Stimulated activated CD8-positive, alpha-beta memory T cell treated with anti-CD3 and anti-CD28 coated beads, Interleukin-15, amount 100 ng/mL, for 4 hours (primary cell): ENCODE measurements at places on chromosomes 5 and 9.

DNA sequence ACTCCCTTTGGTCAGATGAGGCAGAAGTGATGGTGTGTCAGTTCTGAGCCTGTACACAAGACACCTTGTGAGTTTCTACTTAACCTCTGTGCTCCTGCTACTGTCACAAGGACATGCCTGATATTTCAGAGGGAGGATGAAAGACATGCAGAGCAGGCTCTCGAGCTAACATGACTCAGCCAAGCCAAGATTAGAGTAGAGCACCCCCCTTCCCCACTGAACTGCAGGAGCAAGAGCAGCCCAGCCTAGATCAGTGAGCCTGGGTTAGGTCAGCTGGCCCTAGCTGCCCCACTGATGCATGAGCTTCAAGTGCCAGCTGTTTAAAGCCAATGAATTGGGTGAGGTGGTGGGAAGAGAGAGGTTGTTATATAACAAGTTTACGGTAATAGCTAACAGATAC lies 36.7 kb downstream of the BRINP1 start:
- no peak for DNase-seq

DNA sequence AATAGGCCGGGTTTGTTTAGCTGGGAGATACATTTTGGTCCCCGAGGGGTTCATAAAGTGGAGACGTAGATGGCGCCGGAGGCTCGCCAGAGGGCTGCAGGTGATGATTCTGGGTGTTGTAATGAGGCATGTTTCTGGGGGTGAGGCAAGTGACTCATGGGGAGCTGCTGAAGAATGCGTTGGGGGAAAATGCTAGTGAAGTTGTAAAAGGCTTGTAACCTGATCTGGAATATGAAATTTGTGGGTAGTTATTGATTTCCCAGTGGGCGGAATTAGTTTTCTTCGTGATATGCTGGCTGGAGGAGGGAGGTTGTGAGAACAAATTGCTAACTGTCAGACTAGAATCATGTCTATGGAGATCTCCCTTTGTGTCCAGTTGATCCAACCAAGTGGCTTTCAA lies 158.3 kb downstream of the DOCK2 start:
- no peak for DNase-seq

- DNase-seq = no peak
Observed at GRCh38 chr5:175393897-175394296, 50.1 kb downstream of the DRD1 start.

DNA sequence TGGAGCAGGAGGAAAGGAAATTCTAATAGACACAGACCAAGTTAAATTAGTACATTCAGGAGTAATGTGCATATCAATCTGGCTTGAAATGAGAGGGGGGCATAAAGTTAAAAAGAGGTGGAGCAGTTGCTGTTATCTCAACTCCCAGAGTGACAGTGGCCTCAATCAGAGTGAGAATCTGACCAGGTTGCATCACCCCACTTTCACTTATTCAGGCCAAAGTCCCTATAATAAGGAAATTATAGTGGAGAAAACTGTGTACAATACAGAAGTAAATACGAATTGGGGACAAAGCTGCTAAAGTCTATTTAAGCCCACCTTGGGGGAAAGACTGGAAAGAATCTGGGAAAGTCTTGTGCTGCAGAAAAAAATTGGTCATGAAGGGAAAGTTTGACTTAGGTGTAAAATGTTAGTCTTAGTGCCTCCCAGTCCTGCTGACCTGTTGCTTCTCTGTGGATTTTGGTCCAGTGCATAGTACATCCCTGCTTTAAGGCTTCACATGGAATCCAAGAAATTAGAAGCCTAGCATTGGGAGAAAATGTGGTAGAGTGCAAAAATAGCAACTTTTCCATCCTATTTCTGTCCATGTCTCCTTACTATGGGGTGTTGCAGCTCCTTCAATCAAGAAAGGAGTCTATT lies 27.9 kb downstream of the MROH2B start:
- no peak for DNase-seq

DNA sequence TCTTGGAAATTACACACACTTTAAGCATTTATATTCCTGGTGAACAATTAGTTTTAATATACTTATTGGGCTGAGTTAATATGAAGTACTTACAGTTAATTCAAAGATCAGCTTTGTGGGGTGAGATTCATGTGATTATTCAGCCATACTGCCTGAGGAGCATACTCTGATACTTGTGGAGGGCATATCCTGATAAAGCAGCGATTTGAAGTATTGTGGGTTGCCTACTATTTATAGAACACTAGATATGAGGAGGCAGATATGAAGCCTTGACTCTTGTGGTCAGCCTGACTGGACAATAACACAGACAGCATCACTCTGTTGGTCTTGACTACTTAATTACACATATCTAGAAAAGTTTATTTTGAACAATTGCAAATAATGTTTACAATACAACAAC lies 27.0 kb upstream of the AGGF1 start:
- DNase-seq = no peak

DNA sequence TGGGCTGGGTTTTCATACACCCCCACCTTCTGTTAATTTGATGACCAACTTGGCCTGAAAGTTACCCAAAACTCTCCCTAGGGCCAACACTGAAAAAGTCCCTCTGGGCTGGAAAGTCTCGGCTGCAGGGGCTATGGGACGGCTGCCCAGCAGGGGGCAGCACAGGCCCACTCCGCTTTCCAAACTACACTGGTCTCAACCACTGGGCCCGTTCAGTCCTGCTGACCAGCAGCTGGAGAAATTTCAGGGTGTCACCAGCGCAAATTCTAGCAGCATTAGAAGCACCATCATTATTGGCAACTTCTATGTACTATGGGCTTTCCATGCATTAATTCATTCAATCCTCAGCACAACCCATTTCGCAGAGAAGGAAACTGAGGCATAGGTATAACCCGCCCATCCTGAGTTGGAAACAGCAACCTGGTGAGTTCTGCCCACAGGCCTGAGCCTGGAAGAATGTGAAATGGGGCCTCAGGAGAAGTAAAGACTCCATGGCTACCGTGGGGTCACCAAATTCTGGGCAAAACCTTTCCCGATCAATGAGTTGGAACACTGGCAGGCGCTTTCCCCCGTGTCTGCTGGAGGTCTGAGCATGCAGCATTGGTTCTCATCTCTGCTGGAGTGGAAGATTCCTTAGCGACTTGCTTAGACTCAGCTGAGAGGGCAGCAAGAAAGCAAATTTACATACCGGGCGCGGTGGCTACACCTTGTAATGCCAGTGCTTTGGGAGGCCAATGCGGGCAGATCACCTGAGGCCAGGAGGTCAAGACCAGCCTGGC lies 9.7 kb downstream of the ORM2 start:
- no peak for DNase-seq

GRCh38 chr5:75046366-75047142 lies 5.8 kb downstream of the GCNT4 start:
- DNase-seq = no peak

DNA sequence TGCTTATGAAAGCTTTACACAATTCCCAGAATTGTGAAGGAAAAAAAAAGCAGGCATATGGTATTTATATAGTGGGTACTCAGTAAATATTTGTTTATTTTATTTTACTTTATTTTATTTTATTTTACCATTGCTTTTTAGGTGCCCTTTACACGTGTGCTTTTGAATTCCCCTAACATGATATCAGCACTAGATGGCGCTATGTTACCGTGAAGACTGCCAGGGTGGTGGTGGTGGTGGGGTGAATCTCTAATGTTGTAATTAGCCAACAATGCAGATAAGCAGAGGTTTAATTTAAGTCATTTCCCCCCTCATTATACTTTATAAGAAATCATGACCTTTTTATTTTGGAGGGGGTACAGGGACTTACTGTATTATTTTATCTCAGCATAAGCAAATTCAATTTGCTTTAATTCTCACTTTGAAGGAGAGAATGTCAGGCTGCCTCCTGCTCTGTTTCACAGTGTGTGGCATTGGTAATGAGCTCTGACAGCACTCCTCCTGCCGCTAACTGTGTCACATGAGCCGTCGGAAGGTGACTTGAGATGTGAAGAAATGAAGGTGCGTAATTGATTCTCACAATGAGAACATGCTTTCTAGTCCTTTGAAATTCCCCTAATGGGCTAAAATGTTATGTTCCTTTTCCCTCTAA lies 165.6 kb downstream of the YTHDC2 start:
- no peak for DNase-seq

DNA sequence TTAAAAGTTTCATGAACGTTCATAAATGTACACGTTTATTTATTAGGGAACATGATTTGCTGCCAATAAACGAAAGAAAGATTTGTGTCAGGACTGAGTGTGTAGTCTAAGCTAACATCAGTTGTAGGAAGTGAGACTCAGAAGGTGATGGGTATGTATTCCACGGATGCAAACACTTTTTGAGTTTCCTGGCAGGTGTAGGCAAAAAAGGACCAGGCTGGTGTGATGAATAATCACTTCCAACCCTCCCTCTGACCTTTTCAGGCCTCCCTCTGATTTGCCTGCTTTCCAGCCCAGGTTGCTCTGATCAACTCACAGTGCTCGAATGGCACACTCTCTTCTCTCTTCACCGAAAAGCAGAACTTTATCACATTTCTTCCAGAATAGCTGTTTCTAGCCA lies 51.8 kb downstream of the BASP1 start:
- DNase-seq = no peak

DNA sequence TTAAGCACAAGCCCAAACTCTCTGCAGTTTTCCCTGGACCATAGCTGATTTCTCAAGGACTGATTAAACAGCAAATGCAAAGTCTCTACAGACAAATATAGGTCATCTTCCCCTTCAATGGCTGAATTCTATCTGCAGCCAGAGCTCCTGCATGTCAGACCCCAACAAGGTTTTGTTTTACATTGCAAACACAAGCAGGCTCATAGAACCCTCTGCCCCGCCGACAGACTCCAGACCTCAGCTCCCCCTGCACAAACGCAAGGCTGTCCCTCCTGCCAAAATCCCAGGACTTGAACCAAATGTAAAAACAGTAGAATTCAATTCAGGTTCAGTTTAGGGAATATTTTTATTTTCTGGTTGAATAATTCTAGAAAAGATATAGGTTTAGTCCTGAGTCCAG lies 526.7 kb upstream of the TRPC7 start:
- no peak for DNase-seq

DNA sequence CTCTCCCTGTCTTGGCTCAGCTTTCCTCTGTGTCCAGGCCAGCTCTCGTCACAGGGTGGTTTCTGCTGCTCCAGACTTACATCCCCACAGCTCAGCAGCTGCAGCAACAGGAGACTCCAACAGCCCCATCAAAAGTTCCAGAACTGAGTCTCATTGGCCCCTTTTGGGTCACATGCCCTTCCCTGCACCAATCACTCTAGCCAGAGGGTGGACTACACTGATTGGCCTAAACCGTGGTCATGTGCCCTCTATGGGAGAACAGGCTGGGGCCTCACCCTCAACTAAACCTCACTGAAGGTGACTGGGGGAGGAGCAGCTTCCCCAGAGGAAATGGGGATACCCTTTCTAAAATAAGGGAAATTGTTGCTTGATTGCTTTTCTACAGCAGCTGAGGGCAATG lies 44.4 kb upstream of the CPLX2 start:
- no peak for DNase-seq

DNA sequence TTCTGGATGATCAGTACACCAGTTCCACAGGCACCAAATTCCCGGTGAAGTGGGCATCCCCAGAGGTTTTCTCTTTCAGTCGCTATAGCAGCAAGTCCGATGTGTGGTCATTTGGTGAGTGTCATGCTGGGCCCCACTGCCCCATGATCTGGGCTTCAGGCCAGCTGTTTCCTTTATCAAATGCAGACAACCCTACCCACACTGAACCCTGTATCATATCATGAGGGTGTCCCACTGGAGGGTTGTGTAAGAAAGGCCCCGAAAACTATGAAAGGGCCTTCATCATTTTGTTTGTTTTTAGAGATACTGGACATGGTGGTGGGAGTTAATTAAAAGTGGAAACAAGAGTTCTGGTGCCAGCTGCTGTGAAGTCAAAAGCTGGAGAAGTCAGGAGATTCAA lies 20.0 kb upstream of the CYFIP2 start:
- DNase-seq = no peak

- no peak for DNase-seq
Observed at GRCh38 chr5:80686757-80687156, 32.0 kb upstream of the DHFR start.

DNA sequence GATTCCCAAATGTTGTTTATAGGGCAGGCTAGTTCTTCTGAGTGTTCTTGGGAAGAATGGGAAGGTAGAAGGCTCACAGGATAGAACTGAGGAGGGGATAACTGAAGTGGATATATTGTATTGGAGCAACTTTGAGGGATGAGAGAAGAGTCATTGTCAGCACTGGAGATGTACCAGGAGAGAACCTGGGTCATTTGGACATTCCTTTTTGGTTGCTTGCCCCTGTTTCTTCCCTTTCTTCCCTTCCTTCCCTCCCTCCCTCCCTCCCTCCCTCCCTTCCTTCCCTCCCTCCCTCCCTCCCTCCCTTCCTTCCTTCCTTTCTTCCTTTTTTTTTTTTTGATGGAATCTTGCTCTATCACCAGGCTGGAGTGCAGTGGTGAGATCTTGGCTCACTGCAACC lies 45.3 kb downstream of the RALGPS1 start:
- DNase-seq = no peak

GRCh38 chr5:93596676-93597490 lies 13.9 kb downstream of the NR2F1 start:
- DNase-seq = no peak
